ENCODE measurements at places on chromosomes 2 and 18. TPM values are rescaled to one million over a fixed set of nuclear protein-coding genes. Genes with fewer than 3 reads are reported as not detected.

DNA sequence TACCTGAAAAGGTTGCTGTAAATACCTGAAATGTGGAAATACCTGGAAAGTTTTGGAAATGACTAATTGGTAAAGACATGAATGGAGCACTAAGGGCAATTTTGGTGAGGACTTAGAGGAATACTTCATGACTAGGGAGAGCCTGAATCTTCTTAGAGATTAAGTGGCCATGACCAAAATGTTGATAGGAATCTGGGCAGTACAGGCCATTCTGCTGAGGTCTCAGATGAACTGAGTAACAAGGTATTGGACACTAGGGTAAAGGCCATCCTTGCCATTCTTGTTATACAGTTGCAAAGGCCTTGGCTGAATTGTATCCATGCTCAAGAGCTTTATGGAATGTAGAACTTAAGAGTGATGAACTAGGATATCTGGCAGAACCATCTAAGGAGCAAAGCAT, 742.9 kb upstream of the RAB6C start:
- H3K36me3 ChIP-seq = no peaks in the 10 kb centered on the region
- H3K27ac ChIP-seq = no peak overlapping the region
- H3K4me3 ChIP-seq = no peak overlapping the region
- H3K4me1 ChIP-seq = no peaks in the 10 kb centered on the region

Gene TBR1
- not detected for total RNA-seq

GRCh38 chr2:97769308-97769707, 55.9 kb downstream of the ZAP70 start:
- H3K4me3 ChIP-seq = no peak overlapping the region
- no peaks in the 10 kb centered on the region for H3K4me1 ChIP-seq
- H3K27ac ChIP-seq = no peak overlapping the region
- no peak for DNase-seq
- no peaks in the 10 kb centered on the region for H3K36me3 ChIP-seq

Gene MEMO1
- 52.8 TPM for total RNA-seq

- H3K27ac ChIP-seq = no peak overlapping the region
- no peak overlapping the region for H3K4me3 ChIP-seq
- no peaks in the 10 kb centered on the region for H3K27me3 ChIP-seq
- no peaks in the 10 kb centered on the region for H3K36me3 ChIP-seq
Observed at GRCh38 chr2:113922784-113923183, 32.9 kb downstream of the ACTR3 start.

- H3K36me3 ChIP-seq = no peaks in the 10 kb centered on the region
- H3K27me3 ChIP-seq = no peaks in the 10 kb centered on the region
- H3K27ac ChIP-seq = no peak overlapping the region
- H3K4me3 ChIP-seq = no peak overlapping the region
Observed at GRCh38 chr18:58221060-58221725, 177.2 kb downstream of the NEDD4L start.
